SK-N-SH treated with all-trans-retinoic acid at 6 μM for 48 hours (cell line): ENCODE measurements at places on chromosomes 5 and 9.

DNA sequence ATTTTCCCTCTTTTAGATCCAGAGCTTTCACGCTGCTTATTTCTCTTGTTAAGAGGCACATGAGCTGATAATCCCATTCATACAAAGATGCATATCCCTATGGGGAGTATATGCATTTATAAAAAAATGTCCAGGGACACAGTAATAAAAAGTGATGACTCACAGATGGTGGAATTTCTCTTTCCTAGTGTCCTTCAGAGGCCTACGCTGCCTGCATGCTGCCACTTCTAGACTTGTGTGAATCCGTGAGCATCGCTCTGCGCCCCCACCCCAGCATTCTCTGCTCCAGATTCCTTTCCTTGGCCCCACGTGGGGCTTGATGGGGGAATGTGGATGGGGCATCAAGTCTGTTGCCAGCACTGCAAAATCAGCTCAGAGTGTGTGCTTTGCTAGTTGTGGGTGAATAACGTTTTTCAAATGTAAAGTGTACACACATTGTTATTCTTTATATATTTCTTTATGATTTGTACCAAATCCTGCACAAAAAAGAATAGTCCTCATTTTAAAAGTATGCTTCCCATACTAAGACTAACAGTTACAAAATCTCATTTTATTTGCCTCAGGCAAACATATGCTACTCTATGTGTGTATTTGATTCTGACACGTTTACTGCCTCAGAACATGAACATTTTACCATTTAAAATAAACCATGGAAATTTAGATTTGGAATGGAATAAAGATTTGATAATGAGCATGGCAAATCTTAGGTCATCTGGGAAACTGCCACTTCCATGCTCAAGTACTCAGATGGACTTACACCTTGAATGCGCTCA lies 22.4 kb upstream of the RASGRF2 start:
- 0 out of 3 replicates have a peak, but pooled peaks have one; percentile 24 for ATAC-seq

GRCh38 chr9:89604729-89605464 lies at the start of gene GADD45G:
Gene GADD45G (plus strand): TSS chr9:89605012. CDS start chr9:89605122, 110 bp downstream.
- peak; percentile 53 for ATAC-seq

GRCh38 chr9:109342878-109343277 lies 22.0 kb upstream of the EPB41L4B start:
- ATAC-seq, result no peak

- no peak for ATAC-seq
Observed at GRCh38 chr5:126358525-126358924, 64.7 kb upstream of the GRAMD2B start.

DNA sequence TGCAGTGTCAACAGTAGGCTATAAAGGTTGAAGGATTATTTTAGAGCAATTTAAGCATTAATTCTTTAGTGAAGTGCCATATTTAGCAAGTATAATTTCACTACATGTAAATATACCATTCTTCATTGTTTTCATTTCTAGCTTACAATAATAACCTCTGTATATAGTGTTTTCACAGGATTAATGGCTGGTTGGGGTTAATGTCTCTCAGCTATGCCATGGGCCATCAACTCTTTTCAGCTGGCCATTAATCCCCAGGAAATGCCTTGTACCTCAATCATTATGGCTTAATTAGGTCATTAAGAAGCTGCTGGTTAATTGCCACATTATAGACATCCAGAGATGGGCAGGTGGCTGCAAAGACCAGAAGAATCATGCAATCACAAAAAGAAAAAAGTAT lies 715.1 kb downstream of the MAT2B start:
- no peak for ATAC-seq

- ATAC-seq, result no peak
Observed at GRCh38 chr9:5205071-5205470, 19.6 kb upstream of the INSL6 start.

DNA sequence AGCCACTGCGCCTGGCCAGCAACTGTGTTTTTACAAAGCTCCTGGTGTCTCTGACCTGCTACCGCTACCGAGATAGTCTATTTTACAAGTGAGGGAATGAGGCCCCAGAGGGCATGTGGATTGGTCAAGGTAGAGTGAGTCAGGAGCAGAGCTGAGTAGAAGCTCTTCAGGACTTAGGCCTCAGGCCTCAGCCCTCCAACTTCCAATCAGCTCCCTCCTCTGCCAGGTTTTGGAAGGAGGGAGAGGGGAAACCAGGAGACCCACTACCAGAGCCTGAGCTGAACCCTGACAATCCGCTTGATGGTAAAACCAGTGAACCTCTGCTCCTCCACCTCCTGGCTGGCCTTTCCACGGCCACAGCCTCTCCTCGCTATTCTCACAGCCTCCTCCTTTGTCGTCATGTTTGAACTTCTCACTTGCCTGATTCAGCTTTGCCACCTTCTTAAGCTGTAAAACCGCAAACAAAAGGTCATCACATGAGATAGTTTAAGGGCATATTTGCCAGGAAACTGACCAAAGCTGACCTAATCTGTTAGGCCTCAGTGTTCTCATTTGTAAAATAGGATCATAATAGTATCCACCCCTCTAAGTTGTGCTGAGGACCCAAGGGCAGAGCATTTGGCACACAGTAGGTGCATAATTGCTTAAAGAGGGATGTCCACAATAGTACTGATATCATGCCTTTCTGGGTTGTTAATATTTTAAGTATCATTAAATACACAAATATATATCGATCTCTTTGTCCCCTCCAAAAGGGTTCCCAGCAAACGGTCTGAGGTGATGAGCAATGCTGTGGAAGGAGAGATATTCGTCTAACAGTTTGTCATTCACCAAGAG lies 1.7 kb downstream of the TRAF1 start:
- no peak for ATAC-seq

DNA sequence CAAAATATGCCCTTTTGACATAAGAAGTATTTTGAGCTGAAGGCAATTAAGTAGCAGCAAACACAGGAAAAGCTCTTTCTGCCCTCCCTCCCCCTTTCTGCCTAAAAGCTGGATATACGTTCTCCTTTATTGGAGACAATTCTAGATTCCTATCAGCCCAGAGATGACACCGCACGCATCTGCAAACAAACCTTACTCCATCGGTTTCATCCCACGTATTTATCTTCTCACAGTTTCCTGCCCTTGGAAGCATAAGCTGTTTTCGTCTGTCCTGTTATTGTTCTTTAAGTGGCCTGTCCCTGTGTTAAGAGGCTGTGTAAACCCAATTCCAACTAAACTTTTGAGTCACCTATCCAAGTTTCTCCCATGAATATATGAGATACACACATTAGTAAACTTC lies 11.8 kb downstream of the TBC1D9B start:
- no peak for ATAC-seq

DNA sequence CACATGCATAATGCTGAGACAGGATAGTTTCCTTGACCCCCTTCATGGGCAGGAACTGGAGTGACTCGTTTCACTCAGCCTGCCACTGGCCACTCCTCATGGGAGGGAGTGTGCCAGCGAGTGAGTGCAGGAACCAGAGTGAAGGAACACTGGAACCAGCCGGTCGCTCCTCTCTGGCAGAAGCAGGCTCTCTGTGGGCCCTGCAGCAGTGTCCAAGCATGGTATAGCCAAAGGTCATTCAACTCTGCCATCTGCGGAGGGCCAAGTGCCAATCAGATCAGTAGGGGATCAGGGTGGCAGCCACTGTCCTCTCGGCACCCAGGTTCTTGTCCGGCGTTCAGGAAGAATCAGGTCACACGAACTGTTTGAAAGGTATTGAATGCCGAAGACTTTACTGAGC lies 169.3 kb upstream of the PPP1R2B start:
- no peak for ATAC-seq

DNA sequence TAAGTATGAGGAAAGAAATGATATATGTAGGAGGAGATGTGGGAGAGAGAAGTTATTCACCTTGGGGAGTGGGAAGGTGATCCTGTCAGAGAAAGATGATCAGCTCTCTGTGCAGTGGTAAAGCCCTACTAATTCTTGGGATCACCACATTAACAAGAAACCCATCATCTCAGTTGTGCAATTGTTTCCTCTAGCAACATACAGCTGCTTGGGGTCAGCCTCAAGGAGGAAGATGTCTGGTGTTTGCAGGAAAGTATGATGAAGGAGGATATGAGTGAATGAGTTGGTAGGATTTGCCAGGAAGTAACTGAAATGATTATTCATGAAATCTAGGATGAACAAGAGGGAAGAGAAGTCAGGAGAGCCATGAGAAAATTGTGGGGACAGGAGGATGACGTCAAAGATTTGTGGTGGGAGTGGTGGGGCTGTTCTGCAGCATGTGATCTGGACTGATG lies 50.1 kb downstream of the TNFSF8 start:
- no peak for ATAC-seq

- ATAC-seq, result peak; percentile 33
Observed at GRCh38 chr5:124742983-124743601, 3.3 kb downstream of the ZNF608 start.
